ENCODE measurements at places on chromosomes 12 and 14. TPM values are rescaled to one million over a fixed set of nuclear protein-coding genes. Genes with fewer than 3 reads are reported as not detected.

DNA sequence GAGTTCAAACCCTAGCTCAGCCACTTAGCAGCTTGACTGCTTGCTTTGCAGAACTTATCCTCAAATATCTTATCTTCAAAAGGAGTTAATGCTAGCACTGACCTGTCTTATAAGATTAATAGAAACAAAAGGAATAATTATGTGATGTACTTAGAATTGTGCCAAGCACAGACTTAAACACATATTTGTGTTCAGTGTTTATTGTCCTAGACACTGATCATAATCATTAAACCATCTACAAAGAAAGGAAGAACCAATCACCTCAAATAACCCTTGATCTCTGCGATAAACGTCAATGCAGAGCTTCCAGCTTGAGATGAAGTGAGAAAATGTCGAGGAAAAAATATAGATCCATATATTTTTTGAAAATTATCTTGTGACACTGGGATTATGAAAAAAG lies 73.1 kb downstream of the ATXN7L3B start:
- H3K4me1 ChIP-seq, result no peaks in the 10 kb centered on the region
- H3K36me3 ChIP-seq, result no peaks in the 10 kb centered on the region
- no peak for DNase-seq
- H3K27me3 ChIP-seq, result no peaks in the 10 kb centered on the region
- no peak overlapping the region for H3K4me3 ChIP-seq

- no peak for DNase-seq
- H3K36me3 ChIP-seq, result no peaks in the 10 kb centered on the region
- H3K4me1 ChIP-seq, result no peaks in the 10 kb centered on the region
- no peaks in the 10 kb centered on the region for H3K27me3 ChIP-seq
Observed at GRCh38 chr12:28710882-28711281, 438.2 kb upstream of the FAR2 start.

DNA sequence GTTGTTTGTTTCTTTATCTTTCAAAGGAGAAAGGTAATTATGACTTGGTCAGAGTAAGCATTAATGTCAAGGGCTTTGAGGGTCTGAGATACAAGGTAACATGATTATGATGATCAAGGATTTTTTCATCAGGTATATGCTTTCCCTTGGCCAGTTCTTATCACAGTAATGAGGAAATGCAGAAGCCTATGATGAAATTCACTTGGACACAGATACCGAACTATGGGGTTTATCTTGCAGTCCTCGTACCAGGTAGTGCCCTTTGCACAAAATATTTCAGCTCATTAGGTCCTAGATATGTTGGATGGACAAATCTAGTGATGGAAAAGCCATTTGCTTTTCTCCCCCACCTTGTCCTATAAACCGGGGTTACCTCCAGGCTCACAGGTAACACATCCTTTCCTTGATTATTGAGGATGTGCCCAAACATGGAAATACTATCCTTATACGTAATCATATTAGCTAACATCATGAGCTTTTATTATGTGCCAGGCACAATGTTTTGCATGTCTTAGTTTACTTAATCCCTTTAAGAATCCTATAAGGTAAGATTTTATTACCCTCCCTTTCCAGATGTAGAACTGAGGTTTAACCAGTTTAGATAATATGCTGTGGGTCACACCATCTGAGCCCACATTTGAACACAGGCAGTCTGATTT lies 7.0 kb upstream of the RASSF3 start:
- no peaks in the 10 kb centered on the region for H3K27me3 ChIP-seq
- no peak overlapping the region for H3K27ac ChIP-seq
- peaks cover 21% of the 10 kb centered on the region for H3K4me1 ChIP-seq
- no peaks in the 10 kb centered on the region for H3K36me3 ChIP-seq
- no peak overlapping the region for H3K4me3 ChIP-seq

GRCh38 chr12:127054531-127054930 lies 1212.4 kb upstream of the TMEM132C start:
- no peak overlapping the region for H3K4me3 ChIP-seq
- no peaks in the 10 kb centered on the region for H3K36me3 ChIP-seq
- H3K4me1 ChIP-seq, result no peaks in the 10 kb centered on the region
- no peak for DNase-seq
- peaks cover 1% of the 10 kb centered on the region for H3K27me3 ChIP-seq
- H3K27ac ChIP-seq, result no peak overlapping the region

GRCh38 chr12:55760663-55761062 lies 17.7 kb downstream of the GDF11 start:
- H3K27me3 ChIP-seq, result no peaks in the 10 kb centered on the region
- DNase-seq, result peak; percentile 82
- H3K4me1 ChIP-seq, result peaks cover 20% of the 10 kb centered on the region
- no peak overlapping the region for H3K4me3 ChIP-seq
- H3K36me3 ChIP-seq, result peaks cover 44% of the 10 kb centered on the region
- H3K27ac ChIP-seq, result peak overlapping the region; percentile 93

- H3K4me1 ChIP-seq, result no peaks in the 10 kb centered on the region
- no peak overlapping the region for H3K27ac ChIP-seq
- H3K4me3 ChIP-seq, result no peak overlapping the region
- DNase-seq, result no peak
Observed at GRCh38 chr12:124423761-124424515, 129.0 kb downstream of the RFLNA start.

- H3K4me3 ChIP-seq, result no peak overlapping the region
- DNase-seq, result no peak
- no peak overlapping the region for H3K27ac ChIP-seq
- H3K36me3 ChIP-seq, result no peaks in the 10 kb centered on the region
- peaks cover 4% of the 10 kb centered on the region for H3K4me1 ChIP-seq
- peaks cover 17% of the 10 kb centered on the region for H3K27me3 ChIP-seq
Observed at GRCh38 chr12:8499616-8500015, 13.7 kb upstream of the CLEC4D start.

DNA sequence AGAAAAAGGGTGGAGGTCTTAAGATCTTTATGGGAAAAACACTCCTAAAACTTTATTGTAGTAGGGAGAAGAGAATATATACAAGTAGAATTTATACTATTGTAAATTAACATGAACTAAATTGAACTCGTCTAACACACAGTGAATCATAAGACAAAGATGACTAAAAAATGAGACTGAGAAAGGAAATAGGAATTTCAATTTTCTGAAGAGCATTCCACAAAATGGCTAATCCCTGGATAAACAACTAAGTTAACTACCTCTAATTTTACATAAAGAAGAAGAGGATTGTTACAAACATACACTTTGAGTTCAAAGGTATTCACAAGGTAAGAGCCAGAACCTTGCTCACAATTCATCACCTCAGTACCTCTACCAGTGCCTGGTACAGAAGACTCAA lies 2.0 kb downstream of the MAP4K5 start:
- H3K27ac ChIP-seq, result no peak overlapping the region
- H3K36me3 ChIP-seq, result peaks cover 15% of the 10 kb centered on the region
- peak overlapping the region; percentile 90 for H3K4me3 ChIP-seq
- no peaks in the 10 kb centered on the region for H3K27me3 ChIP-seq
- DNase-seq, result no peak

DNA sequence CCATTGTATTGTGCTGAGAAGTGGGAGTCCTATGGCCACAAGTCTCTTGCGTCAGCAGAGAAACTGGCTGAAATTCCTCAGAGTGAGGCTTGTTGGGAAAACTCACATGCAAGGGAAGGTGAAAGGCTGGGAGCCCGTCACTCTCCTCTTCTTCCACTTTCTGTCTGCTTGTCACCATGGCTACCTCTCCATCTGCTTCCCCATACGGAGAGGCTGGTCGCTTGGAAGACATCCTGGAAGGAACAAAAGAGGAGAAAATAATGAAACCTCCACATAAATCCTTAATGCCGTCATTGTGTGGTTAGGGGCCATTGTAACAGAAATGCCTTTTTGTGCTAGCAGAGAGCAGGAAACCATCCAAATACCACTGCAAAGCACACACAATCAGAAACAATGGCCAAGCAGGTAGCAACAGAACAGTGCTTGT lies 53.7 kb downstream of the SOX5 start:
- no peak for DNase-seq
- no peak overlapping the region for H3K27ac ChIP-seq
- H3K27me3 ChIP-seq, result no peaks in the 10 kb centered on the region

- H3K27me3 ChIP-seq, result no peaks in the 10 kb centered on the region
- H3K4me3 ChIP-seq, result no peak overlapping the region
- no peaks in the 10 kb centered on the region for H3K36me3 ChIP-seq
Observed at GRCh38 chr12:6226679-6227051, 26.5 kb downstream of the CD9 start.

DNA sequence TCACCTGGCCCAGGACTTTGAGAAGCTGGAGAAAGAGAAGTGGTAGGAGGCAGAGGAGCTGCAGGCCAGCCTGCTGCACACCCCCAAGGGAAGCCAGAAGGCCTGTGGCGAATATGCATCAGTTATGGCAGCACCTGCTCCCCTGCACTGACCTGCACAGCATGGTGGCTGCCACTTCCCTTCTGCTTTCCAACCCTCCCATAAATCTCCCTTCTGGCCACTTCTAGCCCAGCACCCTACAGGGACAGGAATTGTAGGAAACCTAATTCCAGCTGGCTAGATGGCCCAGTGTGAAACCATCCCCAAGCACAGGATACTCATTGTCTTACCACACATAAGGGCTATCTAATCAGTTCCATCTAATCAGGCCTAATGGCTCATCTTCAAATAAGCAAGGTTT lies 136.3 kb downstream of the TBX3 start:
- H3K4me3 ChIP-seq, result no peak overlapping the region
- H3K36me3 ChIP-seq, result no peaks in the 10 kb centered on the region
- no peak for DNase-seq
- no peaks in the 10 kb centered on the region for H3K27me3 ChIP-seq
- H3K27ac ChIP-seq, result no peak overlapping the region
- no peaks in the 10 kb centered on the region for H3K4me1 ChIP-seq

DNA sequence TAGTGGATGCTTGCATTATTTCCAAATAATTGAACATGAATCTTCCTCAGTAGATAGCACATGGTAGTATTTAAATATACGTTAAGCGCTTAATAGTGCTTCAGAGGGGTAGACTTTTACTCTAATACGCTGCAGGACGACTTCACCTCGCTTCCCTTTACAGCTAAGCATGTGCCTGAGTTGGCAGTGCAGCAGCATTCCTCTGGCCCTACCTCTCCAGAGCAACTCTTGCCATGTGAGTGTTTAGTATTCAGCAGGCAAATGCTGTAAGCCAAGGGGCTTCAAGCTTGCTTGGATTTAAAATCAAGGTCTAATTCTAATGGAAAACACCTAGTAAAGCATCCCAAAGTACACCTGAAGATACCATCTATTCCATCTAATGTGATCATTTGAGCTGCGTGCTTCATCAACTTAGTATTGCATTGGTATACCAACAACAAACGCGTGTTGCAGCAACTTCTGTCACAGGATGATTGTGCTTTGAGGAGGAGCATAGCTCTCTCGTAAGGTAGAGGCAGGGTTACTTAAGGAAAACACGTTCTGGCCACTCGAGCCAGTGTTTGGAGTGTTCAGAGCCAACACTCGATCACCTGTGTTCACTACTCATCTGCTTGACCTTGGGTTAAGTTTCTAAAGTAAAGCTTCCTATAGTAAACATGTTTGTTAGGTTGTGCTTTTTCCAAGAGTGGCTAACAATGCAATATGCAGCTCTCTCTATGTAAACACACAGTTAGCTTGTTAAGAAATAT lies 60.6 kb downstream of the PIWIL1 start:
- peaks cover 15% of the 10 kb centered on the region for H3K27me3 ChIP-seq
- H3K36me3 ChIP-seq, result no peaks in the 10 kb centered on the region
- no peak overlapping the region for H3K27ac ChIP-seq
- no peak overlapping the region for H3K4me3 ChIP-seq
- peaks cover 2% of the 10 kb centered on the region for H3K4me1 ChIP-seq

DNA sequence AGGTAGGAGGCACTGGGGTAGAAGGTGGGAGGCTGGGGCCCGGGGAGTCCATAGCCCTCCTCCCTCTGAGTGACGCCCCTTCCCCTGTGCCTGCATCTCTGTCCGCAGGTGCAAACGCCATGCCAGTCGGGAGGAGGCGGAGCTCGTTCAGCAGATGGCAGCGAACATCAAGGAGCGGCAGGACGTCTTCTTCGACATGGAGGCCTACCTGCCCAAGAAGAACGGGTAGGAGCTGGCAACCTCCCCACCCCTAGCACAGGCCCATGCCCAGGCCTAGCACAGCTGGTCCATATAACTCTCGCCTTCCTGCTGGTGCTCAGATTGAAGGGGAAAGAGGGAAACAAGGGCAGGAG lies 35.6 kb downstream of the TMEM120B start:
- no peak for DNase-seq
- no peaks in the 10 kb centered on the region for H3K27me3 ChIP-seq
- peaks cover 13% of the 10 kb centered on the region for H3K36me3 ChIP-seq
- H3K4me3 ChIP-seq, result no peak overlapping the region
- peak overlapping the region; percentile 71 for H3K27ac ChIP-seq

Gene HVCN1
- total RNA-seq, result 4.7 TPM

Gene LETMD1
- 69.6 TPM for total RNA-seq
